ENCODE measurements at places on chromosomes 12 and 14.

DNA sequence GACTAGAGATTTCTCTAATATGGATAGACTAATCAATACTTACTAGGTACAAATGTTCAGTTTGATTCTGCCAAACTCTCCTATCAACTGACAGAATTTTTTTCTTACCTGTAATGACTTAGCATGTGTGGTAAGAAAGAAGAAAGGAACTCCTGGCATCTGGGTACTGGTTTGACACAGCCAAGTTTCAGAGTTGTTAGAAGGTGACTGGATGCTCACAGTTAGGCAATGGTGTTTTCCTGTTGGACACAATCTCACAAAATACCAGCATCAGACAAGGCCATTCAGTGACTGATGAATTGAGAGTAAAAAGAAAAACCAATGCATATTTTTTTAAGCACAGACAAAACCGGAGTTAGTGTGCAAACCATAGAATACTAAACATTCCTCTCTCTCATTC is 4.2 kb downstream of the MUCL1 start:
- no peak for DNase-seq

DNA sequence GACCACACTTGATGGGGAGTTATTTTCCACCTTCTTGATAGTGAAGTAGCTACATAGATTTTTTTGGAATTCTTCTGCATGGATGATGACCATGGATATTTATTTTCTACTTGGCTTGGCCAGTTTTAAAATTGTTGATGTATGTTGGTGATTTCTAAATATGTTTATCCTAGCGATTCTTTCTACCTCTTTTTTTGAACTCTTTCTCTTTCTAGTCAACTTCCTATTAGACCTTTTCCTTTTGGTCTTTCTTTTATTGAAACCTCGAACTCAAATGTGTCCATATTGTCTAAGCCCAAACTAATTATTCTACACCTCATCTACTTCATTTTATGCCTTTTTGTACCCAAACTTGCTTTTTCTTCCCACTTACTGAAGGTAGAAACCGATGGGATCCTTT is 37.0 kb downstream of the CCDC91 start:
- DNase-seq: no peak

GRCh38 chr14:24695265-24696241 is 61.6 kb upstream of the GZMB start:
- no peak for DNase-seq

DNA sequence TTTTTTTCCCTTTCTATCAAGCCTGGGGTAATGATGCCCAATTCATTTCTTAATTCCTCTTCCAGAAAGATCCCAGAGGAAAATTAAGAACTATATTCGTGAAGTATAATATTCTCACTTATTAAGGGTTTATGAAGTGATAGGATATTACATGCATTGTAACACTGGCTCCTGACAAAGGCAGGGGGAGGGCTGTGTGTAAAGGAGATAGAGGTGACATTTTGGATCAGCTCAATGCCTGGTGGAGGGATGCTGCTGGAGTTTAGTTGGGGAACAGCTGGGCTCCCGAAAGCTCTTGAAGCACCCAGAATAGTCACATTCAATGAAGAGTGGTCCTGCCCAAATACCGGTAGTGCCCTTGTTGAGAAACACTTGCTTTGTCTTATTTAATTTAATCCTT is 774 bp downstream of the SERPINA11 start:
- DNase-seq: no peak

GRCh38 chr14:104245075-104245474 is 106.7 kb downstream of the KIF26A start:
- no peak for DNase-seq

- DNase-seq: no peak
Measured at GRCh38 chr14:72574715-72575114, 319.2 kb downstream of the DPF3 start.

DNA sequence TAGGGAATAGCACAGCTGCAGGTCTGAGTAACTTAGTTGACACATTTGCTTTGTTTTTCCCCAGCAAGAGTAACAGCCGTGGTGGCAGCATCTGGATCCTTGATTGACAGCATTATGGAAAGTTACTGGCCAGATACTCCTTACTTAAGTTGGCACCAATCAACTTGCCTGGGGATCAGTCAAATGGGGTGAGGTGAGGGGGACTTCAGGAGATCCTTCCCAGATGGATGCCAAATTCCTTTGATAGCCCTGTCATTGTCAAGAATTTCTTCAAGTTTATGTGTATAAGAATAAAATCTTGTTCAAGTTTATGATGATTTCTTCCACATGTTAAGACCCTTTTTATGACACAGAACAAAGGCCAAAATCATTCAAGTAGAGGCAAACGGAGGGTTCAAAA is 618.4 kb downstream of the SLC6A15 start:
- DNase-seq: no peak

GRCh38 chr14:94631536-94632304 is 19.5 kb downstream of the SERPINA3 start:
- no peak for DNase-seq

GRCh38 chr14:58870961-58871360 is 233.2 kb downstream of the DACT1 start:
- no peak for DNase-seq

DNA sequence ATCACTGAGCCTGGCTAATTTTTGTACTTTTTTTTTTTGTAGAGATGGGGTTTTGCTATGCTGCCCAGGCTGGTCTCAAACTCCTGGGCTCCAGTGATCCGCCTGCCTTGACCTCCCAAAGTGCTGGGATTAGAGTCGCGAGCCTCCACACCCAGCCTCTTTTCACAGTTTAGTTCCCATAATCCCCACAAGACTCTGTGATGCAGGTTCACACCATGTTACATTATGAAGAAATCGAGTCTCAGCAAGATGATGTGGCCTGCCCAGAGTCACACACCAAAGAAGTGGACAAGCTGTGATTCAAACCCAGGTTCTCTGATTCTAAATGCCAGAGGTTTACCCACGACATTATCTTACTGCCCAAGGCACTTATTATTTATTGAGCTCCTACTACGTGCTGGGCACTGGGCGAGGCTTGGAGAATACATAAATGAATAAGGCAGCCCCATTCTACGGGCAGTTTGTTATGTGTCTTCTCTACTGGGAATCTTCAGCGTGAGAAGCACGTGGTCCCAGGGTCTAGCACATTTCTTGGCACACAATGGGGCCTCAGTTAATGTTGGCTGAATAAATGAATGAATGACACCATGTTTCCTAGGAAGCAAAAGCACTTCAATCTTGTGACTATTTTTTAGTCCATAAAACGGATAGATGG is 23.5 kb upstream of the OASL start:
- no peak for DNase-seq

DNA sequence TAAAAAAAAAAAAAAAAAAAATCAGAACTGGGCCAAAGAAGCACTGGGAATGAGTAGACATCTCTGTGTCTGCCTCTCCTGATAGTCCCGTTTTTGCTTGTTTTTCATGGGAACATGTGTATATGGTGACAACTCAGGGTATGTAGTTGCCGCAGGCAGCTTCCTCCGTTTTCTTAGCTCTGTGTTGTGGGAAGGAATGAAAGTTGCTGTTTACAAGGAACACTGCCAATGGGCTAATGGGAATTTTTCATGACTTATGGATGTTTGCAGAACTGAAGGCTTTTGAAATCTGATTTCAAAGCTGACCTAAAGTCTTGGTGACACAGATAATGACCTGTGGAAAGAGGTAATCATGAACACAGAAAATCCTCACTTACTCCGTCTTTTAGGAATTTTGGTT is 146.4 kb upstream of the BTG1 start:
- no peak for DNase-seq

DNA sequence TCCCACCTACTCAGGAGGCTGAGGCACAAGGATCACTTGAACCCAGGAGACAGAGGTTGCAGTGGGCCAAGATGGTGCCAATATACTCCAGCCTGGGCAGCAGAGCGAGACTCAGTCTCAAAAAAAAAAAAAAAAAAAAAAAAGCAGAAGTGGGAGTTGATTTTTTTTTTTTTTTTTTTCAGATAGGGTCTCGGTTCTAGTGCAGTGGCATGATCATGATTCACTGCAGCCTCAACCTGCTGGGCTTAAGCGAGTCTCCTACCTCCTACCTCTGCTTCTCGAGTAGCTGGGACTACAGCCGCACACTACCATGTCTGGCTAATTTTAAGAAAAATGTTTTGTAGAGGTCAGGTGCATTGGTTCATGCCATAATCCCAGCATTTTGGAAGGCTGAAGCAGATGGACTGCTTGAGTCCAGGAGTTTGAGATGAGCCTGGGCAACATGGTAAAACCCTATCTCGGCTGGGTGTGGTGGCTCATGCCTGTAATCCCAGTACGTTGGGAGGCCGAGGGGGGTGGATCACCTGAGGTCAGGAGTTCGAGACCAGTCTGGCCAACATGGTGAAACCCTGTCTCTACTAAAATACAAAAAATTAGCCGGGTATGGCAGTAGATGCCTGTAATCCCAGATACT is 16.3 kb upstream of the HSP90AA1 start:
- DNase-seq: no peak

GRCh38 chr12:131210506-131211339 is 257.0 kb downstream of the ADGRD1 start:
- no peak for DNase-seq

DNA sequence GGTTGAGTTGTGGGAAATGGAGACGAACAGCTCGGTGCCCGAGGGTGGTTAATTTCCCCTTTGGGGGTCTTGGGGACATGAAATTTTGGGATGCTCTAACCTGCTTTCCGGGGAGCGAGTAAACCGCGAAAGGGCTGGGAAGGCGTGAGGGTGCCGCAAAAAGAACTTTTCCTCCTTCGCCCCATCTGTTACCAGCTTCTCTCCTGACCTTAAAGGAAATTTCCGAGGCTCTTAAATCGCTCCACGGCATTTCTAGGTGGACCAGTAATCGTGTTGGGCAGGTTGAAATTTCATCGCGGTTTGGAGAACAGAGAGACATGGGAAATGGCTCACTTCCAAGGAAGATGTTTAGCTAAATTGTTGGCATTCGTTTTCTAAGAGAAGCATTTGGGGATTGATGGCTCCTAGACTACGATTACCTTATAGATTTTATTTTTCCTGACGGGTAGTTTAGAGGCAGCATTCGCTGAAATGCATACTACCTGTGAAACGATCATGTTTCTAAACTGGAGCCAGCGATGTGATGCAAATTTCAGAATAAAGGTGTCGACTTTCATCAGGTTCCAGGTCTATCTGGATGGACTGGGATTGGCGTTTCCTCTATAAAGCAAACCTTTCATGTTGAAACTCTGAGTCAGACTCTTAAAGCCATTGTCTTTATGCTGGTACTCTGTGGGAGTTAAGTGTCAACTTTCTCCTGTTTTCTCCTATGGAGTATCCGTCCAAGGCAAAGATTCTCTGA is 414.5 kb downstream of the PCNX1 start:
- no peak for DNase-seq

DNA sequence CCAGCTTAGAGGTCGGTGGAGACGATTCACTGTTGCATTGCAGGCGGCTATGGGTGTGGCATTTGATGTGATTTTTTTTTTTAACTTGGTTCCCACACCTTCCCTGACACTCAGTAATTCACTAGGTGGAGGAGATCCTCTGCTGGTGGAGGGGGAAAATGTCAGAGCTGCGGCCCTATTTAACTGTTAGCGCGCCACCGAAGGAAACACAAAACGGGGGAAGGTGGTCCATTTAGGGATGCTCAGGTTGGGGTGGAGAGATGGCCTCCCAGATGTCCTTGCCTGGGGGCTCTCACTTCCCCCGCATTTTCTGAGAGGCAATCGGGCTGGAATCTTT is 4.3 kb upstream of the HOXC12 start:
- no peak for DNase-seq

GRCh38 chr12:49974677-49975317 is 2.0 kb downstream of the AQP6 start:
- DNase-seq: no peak

DNA sequence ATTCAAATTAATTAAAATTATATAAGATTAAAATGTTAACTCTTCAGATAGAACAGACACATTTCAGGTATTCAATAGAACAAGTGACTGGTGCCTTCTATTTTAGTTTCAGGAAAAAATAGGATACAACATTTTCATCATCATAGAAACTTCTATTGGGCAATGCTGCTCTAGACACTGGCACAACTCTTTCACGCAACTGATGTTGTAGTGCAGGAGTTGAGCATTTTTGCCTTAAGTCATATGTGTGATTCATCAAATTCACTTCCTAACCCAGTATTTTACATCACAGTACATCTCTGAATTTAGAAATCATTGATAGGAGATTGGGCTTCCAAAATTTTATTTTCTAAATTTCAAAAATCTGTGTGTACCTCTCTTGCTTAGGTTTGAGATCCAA is 215.4 kb upstream of the DIO2 start:
- DNase-seq: no peak

- no peak for DNase-seq
Measured at GRCh38 chr14:105641075-105641937, 114.9 kb downstream of the TMEM121 start.

DNA sequence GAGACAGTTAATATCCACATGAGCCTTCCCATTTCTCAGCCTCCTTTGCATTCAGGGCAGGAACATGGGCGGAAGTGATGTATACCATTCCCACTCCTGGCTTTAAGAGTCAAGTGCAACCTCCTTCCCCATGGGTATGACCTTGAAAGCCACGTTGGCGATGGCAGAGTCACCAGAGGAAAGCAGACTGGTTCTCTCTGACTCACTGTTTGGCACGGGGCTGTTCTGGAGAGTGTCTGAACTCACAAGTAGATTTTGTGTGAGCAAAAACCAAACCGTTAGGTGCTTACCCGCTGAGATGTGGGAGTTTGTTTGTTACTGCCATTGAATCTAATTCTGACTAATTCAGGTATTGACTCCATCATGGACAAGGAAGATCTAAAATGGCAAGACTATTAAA is 36.7 kb upstream of the PZP start:
- DNase-seq: peak; percentile 72

- DNase-seq: no peak
Measured at GRCh38 chr12:81416571-81416970, 338.7 kb downstream of the ACSS3 start.

DNA sequence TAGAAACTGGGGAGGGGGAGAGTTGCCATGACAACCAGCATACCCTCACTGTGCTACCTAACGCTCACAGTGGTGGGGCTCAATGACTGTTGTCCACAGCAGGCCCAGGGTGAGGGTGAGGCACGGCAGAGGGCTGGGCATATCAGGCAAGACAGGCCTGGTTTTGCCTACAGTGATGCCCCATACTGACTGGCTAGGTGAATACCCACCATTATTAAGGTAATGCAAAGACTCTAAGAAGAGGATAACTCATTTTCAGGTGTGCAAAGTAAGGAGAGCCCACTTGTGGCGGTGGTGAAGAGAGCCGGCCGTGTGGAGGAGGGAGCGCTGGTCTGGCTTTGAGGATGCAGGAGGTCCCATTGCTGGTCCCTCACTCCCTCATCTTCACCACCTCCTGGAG is 422.3 kb downstream of the FUT8 start:
- no peak for DNase-seq

DNA sequence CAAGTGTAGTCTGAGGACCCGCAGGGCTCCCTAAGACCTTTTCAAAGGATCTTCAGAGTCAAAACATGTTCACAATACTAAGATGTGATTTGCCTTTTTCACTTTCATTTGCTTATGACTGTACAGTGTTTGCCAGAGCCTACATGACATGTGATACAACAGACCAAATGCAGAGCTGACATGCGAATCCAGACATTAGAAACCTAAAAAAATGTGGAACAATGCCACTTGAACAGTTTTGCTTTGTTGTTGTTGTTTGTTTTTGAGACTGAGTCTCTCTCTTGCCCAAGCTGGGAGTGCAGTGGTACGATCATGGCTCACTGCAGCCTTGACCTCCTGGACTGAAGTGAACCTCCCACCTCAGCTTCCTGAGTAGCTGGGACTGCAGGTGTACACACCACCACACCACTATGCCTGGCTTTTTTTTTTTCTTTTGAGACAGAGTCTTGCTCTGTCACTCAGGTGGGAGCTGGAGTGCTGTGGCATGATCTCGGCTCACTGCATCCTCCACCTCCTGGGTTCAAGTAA is 5.3 kb upstream of the RAB35 start:
- no peak for DNase-seq

Data from stimulated activated CD8-positive, alpha-beta memory T cell treated with anti-CD3 and anti-CD28 coated beads, Interleukin-7, amount 100 ng/mL, for 48 hours (primary cell).